Brain (organoid and tissue), 16 donors: ENCODE measurements at places on chromosomes 5 and 9.

GRCh38 chr9:84303061-84303460 lies 37.5 kb downstream of the SLC28A3 start:
- DNase-seq = no peak

GRCh38 chr5:81779916-81780266 lies 29.0 kb upstream of the SSBP2 start:
- DNase-seq = no peak

GRCh38 chr5:116517488-116517887 lies 57.1 kb downstream of the SEMA6A start:
- no peak for DNase-seq

- DNase-seq = no peak
Observed at GRCh38 chr5:171714851-171715250, 70.8 kb upstream of the SMIM23 start.

GRCh38 chr5:87051502-87052113 lies 216.1 kb upstream of the RASA1 start:
- no peak for DNase-seq

DNA sequence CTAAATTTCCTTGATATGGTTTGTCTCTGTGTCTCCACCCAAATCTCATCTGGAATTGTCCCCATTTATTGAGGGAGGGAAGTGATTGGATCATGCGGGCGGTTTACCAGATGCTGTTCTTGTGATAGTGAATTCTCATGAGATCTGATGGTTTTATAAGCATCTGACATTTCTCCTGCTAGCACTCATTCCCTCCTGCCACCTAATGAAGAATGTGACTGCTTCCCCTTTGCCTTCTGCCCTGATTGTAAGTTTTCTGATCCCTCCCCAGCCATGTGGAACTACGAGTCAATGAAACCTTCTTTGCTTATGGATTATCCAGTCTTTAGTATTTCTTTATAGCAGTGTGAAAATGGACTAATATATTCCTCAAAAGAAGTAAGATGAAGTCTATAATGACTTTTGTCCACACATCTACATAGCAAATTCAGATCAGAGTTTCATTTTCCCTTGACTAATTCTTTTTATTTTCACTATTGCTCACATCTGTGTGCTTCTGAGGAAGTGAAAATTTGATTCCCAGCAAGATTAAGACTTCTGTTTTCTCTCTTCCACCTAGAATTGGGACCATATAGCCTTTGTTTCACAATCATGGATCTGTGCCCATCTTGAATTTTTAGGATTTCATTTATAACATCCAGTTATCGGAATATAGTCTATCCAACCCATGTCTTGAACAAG lies 393.5 kb downstream of the DMAC1 start:
- no peak for DNase-seq

DNA sequence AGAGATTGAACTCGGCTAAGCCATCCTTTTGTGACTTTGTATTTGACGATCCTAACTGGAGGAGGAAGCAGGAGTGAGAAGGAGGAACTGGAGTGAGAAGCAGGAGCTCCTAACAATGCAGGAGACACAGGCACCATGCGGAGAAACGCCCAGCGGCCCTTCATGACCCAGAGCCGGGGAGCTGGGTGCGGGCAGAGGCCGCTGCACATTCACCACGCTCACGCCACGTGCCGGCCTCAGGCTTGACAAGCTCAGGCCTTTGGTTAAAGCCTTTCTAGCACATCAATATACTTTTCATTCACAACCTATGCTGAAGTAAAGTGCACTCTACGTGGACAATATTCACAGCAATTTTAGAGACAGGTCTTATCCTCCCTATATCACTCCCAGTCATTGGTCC lies 124.8 kb upstream of the FAM120A start:
- DNase-seq = no peak

GRCh38 chr5:134609232-134609851 lies 23.3 kb downstream of the SAR1B start:
- no peak for DNase-seq

- no peak for DNase-seq
Observed at GRCh38 chr9:137263506-137263905, 8.4 kb downstream of the NELFB start.

DNA sequence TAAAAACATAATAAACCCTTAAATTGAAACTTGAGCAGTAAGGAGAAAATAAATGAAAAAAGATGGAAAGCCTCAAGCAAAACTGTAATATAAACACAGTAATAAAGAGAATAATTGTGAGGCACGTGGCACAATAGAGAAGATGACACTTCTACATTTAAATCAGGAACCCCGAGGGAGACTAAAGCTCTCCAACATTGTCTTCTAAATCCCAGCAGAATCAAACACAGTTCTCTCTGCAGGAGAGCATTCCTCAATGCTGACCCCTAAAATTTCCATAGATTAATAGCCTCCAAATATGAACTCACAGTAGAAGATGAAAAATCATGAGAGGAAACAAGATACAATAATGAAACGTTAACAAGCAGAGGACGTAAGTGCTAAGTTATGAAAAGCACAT lies 721.2 kb upstream of the COX7C start:
- no peak for DNase-seq

DNA sequence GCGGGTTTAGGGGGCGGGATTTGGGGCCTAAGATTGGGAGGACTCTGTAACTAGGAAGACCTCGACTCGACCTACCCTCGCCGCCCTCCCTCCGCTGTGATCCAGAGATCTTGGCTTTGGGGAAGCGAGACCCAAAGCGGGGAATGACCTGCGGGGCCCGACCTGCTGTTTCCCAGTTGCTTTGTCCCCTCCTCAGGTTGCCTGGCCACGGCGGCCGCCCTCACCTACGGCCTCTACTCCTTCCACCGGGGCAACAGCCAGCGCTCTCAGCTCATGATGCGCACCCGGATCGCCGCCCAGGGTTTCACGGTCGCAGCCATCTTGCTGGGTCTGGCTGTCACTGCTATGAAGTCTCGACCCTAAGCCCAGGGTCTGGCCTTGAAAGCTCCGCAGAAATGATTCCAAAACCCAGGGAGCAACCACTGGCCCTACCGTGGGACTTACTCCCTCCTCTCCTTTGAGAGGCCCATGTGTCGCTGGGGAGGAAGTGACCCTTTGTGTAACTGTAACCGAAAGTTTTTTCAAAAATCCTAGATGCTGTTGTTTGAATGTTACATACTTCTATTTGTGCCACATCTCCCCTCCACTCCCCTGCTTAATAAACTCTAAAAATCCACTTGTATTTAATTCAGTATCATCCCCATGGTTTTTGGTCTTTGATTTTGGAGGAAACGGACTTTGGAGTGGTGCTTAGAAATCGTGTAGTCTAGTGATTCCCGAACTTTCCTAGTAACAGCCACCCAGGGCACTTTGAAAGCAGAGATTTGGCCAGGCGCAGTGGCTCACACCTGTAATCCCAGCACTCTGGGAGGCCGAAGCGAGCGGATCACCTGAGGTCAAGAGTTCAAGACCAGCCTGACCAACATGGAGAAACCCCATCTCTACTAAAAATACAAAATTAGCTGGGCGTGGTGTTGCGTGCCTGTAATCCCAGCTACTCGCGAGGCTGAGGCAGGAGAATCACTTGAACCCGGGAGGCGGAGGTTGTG lies 878 bp downstream of the HIGD2A start:
- no peak for DNase-seq

- no peak for DNase-seq
Observed at GRCh38 chr5:149239917-149240316, 31.7 kb upstream of the AFAP1L1 start.

- no peak for DNase-seq
Observed at GRCh38 chr5:172175263-172175719, 12.7 kb downstream of the STK10 start.

DNA sequence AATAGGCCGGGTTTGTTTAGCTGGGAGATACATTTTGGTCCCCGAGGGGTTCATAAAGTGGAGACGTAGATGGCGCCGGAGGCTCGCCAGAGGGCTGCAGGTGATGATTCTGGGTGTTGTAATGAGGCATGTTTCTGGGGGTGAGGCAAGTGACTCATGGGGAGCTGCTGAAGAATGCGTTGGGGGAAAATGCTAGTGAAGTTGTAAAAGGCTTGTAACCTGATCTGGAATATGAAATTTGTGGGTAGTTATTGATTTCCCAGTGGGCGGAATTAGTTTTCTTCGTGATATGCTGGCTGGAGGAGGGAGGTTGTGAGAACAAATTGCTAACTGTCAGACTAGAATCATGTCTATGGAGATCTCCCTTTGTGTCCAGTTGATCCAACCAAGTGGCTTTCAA lies 158.3 kb downstream of the DOCK2 start:
- DNase-seq = no peak

- no peak for DNase-seq
Observed at GRCh38 chr5:50800410-50800809, 134.0 kb downstream of the PARP8 start.

GRCh38 chr5:26009742-26010141 lies 1028.6 kb downstream of the CDH9 start:
- no peak for DNase-seq

DNA sequence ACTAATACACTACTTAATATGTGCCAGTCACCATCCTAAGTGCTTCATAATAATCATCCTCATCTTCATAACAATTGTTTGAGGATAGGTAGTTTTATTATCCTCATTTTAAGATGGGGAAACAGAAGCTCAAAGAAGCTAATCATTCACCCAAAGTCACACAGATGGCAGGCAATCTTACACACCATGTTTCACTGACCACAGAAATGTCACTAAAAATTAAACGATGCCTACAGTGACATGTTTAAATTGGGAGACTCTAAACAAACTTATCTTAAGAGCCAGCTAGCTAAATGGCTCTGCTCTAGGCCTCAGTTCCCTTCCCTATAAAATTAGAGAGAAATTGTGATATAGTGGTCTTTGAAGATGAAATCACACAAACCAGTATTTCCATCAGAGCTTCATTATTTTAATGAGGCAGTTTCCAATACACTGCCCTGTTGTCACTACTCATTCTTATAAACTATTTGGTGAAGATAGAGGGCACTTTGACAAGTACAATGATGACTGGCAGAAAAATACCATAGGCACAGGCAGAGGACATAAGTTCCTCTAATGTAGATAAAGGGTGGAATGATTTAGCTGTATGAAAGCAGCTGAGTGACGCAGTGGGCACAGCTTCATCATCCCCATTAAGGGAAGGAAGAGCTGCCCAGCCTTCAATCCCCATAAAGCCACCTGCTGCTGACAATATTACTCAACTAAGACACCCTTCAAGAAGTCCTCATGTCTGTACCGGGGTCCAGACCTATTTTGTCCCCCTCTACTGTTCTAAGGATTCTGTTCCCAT lies 224.1 kb downstream of the ACTL7B start:
- DNase-seq = no peak

DNA sequence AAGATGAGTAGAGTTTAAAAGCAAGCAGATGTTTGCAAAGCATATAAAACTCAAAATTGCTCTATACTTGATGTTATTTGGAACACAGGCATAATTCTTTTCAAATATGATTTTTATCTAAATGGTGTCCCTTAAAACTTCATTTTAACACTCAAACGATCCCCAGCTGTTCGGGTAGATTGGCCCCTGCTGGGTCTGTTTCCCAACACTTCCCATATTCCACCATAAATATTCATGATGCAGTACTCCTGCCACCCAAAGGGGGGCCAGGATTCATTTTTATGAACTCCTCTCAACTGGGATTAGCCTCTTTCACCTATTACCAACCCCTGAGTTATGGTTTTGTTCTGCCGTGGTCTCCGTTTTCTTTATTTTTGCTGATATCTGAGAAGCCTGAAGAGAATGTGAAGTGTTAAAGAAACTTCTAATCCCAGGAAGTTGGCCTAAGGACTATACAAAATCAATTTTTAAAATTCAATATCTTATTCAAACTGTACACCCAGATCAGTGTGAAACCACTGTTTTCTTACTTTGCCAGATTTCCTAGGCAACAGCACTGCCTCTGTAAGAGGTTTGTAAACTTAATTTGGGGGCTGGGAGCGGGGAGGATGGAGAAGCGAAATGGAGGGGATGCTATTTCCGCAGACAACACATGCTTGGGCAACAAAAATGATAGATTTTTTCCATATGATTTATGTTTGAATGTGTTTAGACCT lies 384.1 kb downstream of the DMRT2 start:
- peak; percentile 40 for DNase-seq

GRCh38 chr5:119470851-119471451 lies 18.7 kb downstream of the HSD17B4 start:
- peak; percentile 77 for DNase-seq

GRCh38 chr5:38757451-38758245 lies 88.2 kb upstream of the OSMR start:
- no peak for DNase-seq

DNA sequence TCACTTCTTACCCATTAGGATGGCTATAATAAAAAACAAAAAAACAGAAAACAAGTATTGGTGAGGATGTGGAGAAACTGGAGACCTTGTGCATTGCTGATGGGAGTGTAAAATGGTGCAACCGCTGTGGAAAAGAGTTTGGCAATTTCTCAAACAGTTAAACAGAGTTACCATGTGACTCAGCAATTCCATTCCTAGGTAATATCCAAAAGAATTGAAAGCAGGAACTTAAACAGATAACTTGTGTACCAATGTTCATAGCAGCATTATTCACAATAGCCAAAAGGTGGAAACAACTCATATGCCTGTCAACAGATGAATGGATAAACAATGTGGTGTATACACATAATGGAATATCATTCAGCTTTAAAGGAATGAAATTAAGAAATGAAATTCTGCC lies 28.9 kb downstream of the DCP2 start:
- no peak for DNase-seq

GRCh38 chr9:108217431-108218349 lies 638.1 kb downstream of the ACTL7B start:
- peak; percentile 31 for DNase-seq

- no peak for DNase-seq
Observed at GRCh38 chr9:91771027-91771426, 179.0 kb downstream of the ROR2 start.

DNA sequence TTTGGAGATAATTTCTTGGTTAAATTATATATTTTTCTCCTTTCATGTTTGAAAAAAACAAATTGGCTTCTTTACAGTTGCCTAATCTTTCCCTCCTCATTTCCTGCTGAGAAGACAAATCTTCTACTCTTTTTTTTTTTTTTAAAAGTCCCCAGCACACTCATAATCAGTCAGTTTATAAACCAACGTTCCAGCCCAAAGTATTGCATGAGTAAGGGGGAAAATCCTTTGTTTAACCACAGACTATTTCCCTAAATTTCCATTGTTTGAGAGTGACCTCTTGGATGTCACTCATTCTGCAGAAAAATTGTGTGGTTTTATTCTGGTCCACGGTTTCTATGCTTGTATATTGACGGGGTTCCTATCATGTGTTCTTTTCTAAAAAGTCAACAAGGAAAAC lies 55.1 kb upstream of the TLR4 start:
- DNase-seq = no peak

GRCh38 chr9:7369384-7369821 lies 430.2 kb downstream of the DMAC1 start:
- no peak for DNase-seq

DNA sequence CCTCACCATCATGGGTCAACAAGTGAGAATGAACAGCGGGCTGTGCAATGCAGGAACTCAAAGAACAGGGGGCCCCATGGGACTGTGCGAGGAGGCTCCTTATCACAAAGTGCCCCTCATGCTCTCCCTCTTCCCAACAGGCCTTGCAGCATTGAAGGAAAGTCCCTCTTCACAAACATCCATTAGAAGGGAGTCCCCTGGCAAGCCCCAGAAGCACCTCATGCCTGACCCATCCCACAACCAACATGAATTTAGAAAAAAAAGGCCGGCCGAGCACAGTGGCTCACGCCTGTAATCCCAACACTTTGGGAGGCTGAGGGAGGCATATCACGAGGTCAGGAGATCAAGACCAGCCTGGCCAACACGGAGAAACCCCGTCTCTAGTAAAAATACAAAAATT lies 122.6 kb upstream of the FSTL4 start:
- no peak for DNase-seq
